ENCODE measurements at places on chromosomes 1 and 21.

- no peak for DNase-seq
These were observed 39.0 kb downstream of the COQ8A start for GRCh38 chr1:226979115-226979516.

DNA sequence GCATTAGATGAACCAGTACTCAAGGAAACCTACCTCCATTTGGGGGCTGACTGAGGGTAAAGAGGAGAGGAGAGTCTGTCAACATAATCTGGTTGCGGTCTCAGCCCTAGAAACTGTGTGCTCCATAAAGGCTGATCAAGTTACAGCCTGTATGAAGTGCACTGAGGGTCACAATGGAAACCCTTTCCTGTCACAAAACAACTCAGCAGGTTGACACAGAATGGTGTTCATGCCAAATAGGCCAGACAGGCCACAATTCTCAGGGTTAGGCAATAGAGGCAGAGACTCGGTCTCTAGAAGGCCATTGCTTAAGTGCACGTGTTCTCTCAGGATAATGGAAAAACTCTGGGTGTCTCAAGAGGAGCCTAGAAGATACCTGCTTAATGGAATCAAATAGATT lies 4.1 kb upstream of the ANKRD35 start:
- no peak for DNase-seq

GRCh38 chr21:41251961-41252642 lies 64.5 kb upstream of the FAM3B start:
- no peak for DNase-seq

DNA sequence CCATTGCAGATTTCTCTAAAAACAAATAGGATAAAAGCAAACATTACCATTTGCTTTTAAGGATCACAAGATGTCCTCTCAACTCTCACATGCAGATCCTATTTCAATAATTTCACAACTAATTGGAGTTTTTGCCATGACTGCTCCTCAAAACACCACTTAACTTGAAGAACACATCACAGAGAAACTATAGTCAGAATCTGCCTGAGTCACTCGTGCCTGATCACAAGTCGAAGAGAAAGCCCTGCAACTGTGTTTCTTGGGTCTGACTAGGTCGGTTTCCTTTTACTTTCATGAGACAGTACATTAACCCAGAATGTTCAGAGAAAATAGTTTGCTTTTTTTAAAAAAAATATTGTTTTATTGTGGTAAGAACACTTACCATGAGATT lies 46.3 kb upstream of the SMYD2 start:
- DNase-seq, result no peak

GRCh38 chr1:58857680-58858673 lies 74.1 kb upstream of the JUN start:
- DNase-seq, result peak; percentile 54
